ENCODE measurements at places on chromosomes 7 and 10. TPM values are rescaled to one million over a fixed set of nuclear protein-coding genes. Genes with fewer than 3 reads are reported as not detected.

ZNF804B gene
- total RNA-seq = not detected

KCND2 gene
- 0.49 TPM for total RNA-seq

NEUROD6 gene
- total RNA-seq = not detected

SLC26A3 gene
- total RNA-seq = not detected

SAMD8 gene
- 13.1 TPM for total RNA-seq

ADIRF gene
- total RNA-seq = not detected

EPHA1 gene
- not detected for total RNA-seq

PDE6C gene
- total RNA-seq = not detected

PLEKHS1 gene
- total RNA-seq = not detected

KIF11 gene
- 19.9 TPM for total RNA-seq

EPO gene
- total RNA-seq = 0.60 TPM

SRGN gene
- total RNA-seq = not detected

CDK1 gene
- total RNA-seq = 65.3 TPM

PNLIPRP2 gene
- not detected for total RNA-seq

PI4K2A gene
- 24.9 TPM for total RNA-seq

SPDYE2 gene
- total RNA-seq = not detected

EBLN1 gene
- total RNA-seq = not detected

LRRC72 gene
- not detected for total RNA-seq

CTAGE6 gene
- not detected for total RNA-seq

GARIN1A gene
- total RNA-seq = 0.45 TPM

ADCYAP1R1 gene
- total RNA-seq = 0.56 TPM

PFKFB3 gene
- 55.8 TPM for total RNA-seq
